Heart right ventricle (tissue), 16 donors: ENCODE measurements at places on chromosomes 2 and 18. TPM values are rescaled to one million over a fixed set of nuclear protein-coding genes. Genes with fewer than 3 reads are reported as not detected.

The NYAP2 gene
- not detected for polyA plus RNA-seq

The CPO gene
- 0.59 TPM for polyA plus RNA-seq

- H3K27ac ChIP-seq: no peak overlapping the region
- H3K36me3 ChIP-seq: no peaks in the 10 kb centered on the region
- H3K4me1 ChIP-seq: peaks cover 17% of the 10 kb centered on the region
- H3K27me3 ChIP-seq: no peaks in the 10 kb centered on the region
- DNase-seq: no peak
These were observed 97.7 kb downstream of the PIGN start for GRCh38 chr18:62089174-62089573.

- H3K4me3 ChIP-seq: no peak overlapping the region
- H3K36me3 ChIP-seq: no peaks in the 10 kb centered on the region
- no peaks in the 10 kb centered on the region for H3K4me1 ChIP-seq
These were observed 636.7 kb upstream of the ID2 start for GRCh38 chr2:8045081-8045614.

- no peaks in the 10 kb centered on the region for H3K36me3 ChIP-seq
- no peaks in the 10 kb centered on the region for H3K27me3 ChIP-seq
- no peak overlapping the region for H3K27ac ChIP-seq
These were observed 182.9 kb downstream of the PRKCE start for GRCh38 chr2:45834372-45834771.

DNA sequence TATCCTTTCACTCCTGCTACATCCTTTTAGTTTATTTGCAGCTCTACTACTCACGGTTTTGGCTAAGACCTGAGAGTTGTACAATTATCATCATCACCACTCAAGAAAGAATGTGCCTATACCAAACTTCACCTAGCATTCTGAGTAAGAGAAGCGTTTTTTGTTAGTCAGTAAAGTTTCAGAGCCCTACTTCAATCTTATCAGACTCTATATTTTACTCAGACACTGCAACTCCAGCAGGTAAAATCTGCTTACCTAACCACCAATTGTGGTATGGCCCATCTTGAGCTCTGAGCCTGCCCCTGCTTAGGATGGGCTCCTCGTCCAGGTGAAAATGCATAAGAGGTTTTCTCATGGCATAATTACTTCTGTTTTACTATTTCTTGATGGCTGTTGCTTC is 37.1 kb downstream of the ICOS start:
- DNase-seq: no peak
- H3K4me1 ChIP-seq: no peaks in the 10 kb centered on the region
- H3K36me3 ChIP-seq: no peaks in the 10 kb centered on the region

- H3K27me3 ChIP-seq: no peaks in the 10 kb centered on the region
- DNase-seq: no peak
- H3K27ac ChIP-seq: no peak overlapping the region
- H3K4me1 ChIP-seq: peaks cover 22% of the 10 kb centered on the region
- no peak overlapping the region for H3K4me3 ChIP-seq
These were observed 28.5 kb upstream of the CEP68 start for GRCh38 chr2:65027616-65028244.

DNA sequence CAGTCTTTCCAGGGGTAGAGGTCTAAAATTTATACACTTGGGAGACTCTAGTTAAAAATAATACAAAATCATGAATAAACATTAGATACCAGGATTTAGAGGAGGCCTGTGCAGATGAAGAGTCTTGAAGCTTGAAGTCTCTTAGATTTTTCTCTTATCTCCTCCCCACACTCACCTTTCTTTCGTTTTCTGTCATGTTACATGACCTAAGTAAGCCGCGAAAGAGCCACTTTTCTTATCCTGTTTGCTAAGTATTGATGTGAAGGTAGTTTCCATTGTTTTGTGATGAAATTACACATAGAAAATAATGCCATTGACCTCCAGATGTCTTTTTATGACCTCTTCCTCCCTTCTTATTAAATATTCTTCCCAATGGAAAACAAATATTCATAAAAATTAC is 367.8 kb downstream of the LRRTM1 start:
- H3K4me3 ChIP-seq: no peak overlapping the region
- H3K36me3 ChIP-seq: no peaks in the 10 kb centered on the region
- H3K27ac ChIP-seq: no peak overlapping the region

- H3K36me3 ChIP-seq: no peaks in the 10 kb centered on the region
- no peaks in the 10 kb centered on the region for H3K4me1 ChIP-seq
- no peak overlapping the region for H3K4me3 ChIP-seq
- no peaks in the 10 kb centered on the region for H3K27me3 ChIP-seq
- H3K27ac ChIP-seq: no peak overlapping the region
- DNase-seq: no peak
These were observed 547.2 kb upstream of the TMEFF2 start for GRCh38 chr2:192741889-192742288.
